Foreskin melanocyte (primary cell): ENCODE measurements at places on chromosomes 13 and 19.

DNA sequence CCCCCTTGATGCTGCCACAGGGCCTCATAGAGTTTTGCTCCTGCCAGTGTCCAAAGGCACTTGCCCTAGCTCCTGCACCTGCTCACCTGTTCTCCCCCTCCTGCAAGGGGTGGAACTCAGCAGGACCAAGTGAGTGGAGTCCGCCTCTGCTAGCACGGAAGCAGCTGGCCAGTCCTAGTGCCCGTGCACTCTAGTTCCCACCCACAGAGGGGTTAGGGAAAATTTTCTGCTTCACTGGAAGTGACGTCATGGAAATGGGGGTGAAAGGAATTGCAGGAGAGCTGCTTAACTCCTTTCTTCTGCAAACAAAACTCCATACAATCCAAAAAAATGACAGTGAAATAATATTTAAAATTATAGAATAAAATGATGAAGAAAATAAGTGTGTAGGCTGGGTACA, 609.7 kb upstream of the SLITRK1 start:
- DNase-seq = no peak

DNA sequence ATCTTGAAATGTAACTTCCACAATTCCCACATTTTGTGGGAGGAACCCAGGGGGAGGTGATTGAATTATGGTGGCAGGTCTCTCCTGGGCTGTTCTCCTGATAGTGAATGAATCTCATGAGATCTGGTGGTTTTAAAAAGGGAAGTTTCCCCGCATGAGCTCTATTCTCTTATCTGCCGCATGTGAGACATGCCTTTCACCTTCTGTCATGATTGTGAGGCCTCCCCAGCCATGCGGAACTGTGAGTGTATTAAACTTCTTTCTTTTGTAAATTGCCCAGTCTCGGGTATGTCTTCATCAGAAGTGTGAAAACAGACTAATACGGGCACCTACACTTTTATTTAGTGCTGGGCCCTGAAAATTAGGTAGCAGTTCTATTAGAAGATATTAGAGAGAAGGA, 45.8 kb downstream of the TNFSF13B start:
- DNase-seq = no peak

DNA sequence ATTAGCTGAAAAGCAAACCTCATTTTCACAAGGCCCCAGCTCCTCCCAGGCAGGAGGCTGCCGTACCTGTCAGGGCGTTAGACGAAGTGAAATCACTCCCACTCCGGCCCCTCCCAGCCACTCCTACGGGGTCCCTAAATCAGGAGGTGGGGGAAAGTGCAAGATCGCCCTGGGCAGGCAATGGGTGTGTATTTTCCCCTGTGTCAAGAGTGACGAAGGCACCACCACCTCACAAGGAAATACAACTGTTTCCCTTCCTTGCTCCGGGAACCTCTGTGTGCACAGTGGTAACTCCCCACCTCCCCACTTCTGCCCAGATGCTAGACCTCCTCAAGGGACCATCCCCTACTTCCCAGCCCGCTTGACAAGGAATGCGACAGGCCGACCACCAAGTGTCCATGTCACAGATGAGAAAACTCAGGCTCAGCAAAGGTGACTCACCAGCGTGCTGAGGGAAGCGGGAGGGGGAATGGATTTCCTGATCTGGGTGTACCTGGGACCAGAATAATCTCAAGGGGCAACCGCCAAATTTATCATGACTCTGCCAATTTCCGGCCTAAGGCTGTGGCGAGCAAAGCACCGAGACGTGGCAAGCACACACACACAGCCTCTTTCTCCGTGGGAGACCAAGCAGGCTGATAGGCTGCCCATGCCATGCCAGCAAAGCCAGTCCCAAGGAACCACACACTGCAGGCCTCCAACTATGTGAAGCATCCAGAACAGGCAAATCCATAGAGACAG, 7.3 kb downstream of the PPP6R1 start:
- DNase-seq = no peak

DNA sequence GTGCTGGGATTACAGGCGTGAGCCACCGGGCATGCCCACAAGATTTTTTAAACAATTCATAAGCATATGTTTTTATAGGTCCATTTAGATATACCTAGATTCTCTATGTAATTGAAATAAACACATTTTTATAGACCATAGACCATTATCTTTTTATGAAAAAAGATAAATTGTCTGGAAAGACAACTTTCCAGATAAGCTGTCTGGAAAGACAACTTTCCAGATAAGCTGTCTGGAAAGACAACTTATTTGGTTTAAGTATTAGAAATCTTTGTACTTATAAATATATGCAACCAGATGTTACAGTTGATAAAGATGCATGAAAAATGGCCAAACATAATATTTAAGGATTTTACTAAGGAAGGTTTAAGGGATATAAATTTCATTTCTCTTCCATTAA, 538.5 kb downstream of the GPC6 start:
- no peak for DNase-seq

DNA sequence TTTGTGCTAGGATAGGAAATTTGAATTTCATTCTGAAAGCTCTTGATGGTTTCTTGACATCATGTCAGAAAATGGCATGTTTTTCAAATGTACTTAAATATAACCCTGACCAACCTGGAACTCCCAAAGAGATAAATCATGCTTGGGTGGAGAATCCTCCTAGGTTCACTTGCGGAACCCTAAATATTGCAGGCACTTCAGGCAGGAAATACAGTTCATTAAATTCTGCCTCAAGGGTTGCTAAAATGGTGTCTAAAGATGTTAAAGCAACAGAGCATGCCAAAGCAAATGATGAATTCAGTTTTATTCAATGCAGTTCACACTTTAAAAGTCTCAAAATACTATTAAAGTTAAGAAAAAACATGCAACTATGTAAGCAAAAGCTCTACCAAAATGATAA, 415.9 kb downstream of the SLITRK6 start:
- no peak for DNase-seq

- no peak for DNase-seq
Measured at GRCh38 chr13:102040812-102041211, 361.0 kb downstream of the FGF14 start.

- no peak for DNase-seq
Measured at GRCh38 chr19:10718205-10719196, 622 bp downstream of the DNM2 start.

GRCh38 chr13:48491423-48492095, 41.3 kb downstream of the RCBTB2 start:
- DNase-seq = no peak
